NCI-H1092 treated with DMSO at 0.1 percent for 48 hours (cell line): ENCODE measurements at places on chromosomes 2 and 18.

GRCh38 chr2:200259577-200259957 lies 46.9 kb upstream of the SPATS2L start:
- no peak for DNase-seq

DNA sequence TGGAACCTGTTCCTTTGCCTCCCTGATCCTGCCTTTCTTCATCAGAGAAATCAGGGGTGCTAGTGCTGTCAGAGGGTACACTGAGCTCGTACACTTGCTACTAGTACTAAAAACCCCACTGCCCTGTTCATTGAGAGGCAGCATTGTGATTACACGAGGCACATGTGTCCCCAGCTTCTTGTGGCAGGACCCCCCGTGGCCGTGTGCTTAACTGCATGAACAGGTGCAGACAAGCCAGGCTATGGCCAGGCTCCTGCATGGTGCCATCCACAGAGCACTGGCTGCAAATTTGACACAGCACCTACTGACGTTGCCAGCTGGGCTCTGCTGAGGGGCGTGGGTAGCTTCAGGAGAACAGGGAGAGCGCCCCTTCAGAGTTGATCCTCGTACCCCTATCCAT lies 248.4 kb downstream of the GLI2 start:
- DNase-seq, result no peak

DNA sequence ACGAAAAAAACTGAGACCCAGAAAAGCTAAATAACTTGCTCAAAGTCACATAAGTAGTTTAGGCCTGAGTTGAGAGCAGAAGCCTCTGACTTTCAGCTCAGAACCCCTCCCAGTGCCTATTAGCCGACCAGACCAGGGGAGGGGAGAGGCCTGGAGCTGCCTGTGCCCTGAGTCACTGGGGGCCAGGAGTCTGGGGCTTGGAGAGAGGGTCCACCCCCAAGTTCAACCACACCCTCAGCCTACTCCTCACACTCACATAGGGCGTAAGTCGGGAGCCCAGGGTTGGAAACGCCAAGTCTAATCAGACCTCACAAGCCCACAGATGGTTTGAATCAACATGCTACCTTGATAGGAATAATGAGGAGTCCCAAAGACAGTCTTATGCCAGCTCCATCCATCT lies 12.6 kb upstream of the PKDCC start:
- DNase-seq, result no peak

DNA sequence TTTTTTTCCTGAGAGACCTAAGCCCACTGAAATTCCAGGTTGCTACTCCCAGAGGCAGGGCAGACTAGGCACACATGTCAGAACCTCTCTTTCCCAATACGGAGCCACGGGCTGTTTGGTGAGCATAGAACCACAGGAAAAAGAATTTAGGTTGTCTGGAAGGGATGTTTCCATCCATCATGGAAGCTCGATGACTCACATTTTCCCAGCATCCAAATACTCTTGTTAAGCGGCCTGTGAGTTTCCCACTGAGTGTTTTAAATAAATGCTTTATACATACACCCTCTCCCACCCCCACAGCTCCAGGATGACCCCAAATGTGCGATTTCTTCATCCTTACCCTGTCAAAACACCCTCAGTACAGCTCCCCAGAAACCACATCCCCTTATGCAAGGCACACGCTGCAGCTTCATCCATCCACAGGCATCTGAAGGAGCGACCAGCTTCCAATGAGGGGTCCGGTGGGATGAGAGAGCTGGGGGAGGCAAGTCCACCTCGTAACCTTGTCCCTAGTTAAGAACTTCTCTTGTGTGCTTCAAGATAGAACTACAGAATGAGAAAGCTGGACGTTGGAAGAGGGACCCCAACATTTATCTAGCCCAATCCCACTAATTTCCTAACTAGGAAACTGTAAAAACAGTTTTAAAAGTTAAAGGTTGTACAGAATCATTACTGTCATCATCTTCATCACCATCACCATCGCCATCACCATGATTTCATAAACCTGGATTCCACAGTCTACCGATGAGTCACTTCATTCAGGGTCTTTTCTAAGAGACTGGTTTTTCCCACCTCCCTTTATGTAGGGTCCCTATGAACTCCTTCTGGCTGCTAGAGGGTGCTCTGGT lies 63.5 kb upstream of the FZD7 start:
- DNase-seq, result no peak
